ENCODE measurements at places on chromosomes 4 and X.

DNA sequence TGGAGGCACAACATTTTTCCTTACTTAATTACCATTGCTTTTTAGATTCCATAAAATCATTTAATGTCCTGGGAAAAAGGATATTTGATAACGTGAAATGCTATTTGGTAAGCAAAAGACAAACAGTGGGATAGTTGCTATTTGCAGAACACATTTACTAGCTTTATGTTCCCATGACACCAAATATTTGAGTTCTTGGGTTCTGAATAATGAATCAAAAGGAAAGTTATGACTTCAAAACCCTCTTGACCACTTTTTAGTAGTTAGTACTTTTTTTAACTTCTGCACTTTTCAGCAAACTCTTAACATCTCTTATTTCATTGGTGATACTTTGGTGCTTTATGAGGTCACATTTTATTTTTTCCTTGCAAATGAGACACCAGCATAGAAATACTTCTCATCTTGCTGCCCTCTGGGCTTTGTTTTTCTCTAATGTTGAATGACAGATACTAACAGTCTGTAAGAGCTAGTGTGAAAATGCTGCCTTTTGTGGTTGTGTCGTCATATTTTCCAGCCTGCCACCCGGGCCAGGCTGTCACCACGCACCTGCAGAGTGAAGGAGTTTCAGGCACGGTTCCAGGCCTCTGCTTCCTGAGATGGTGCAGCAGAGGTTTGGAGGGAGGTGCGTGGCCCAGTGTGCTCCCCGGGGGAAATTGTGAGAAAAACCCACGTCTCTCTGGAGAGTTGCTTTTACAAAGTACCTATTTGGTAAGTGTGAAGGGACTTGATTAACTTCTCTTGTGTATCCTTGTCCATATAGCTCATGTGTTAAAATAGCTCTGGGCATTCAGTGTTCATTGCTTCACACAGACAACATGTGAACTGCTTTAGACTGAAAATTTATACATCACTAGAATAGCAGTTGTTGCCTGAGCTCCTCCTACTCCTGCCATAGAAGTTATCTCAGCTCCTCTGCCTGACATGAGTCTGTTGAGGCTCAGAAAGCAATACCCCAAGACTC is 34.7 kb downstream of the MSL3 start:
- DNase-seq, result no peak

DNA sequence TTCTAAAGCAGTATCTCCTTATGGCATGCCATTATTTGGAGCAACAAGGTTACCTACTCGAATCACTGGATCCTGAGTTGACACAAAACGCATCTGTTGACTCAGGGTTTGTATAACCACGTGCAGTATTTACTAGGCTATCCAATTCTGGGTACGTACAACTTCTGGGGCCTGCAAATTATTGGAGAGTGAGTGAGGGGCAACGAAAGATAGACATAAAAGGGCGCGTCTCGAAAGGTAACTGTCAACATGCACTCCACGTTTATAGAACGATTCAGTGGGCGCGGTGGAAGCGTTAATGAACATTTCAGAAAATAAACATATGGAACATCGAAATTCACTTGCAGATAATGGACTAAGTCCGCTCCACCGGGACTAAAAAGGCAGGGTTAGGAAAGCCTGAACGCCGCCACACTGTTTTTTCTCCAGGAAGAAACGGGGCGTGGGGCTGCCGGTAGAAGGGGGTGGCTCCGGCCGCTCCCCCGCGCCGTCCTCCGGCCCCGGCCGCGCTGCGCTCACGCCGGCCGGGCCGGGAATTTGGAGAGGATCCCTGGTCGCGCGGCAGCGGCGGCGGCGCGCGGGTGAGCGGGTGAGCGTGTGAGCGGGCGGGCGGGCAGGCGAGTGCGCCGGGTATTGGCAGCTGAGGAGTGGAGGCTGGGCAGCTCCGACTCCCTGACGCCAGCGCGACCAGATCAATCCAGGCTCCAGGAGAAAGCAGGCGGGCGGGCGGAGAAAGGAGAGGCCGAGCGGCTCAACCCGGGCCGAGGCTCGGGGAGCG is at the start of gene SMAD1:
TSS of gene SMAD1 (plus strand) at position 690 of the 778 bp plus-strand sequence. CDS start 32,761 bp downstream, outside the sequence.
- no peak for DNase-seq

DNA sequence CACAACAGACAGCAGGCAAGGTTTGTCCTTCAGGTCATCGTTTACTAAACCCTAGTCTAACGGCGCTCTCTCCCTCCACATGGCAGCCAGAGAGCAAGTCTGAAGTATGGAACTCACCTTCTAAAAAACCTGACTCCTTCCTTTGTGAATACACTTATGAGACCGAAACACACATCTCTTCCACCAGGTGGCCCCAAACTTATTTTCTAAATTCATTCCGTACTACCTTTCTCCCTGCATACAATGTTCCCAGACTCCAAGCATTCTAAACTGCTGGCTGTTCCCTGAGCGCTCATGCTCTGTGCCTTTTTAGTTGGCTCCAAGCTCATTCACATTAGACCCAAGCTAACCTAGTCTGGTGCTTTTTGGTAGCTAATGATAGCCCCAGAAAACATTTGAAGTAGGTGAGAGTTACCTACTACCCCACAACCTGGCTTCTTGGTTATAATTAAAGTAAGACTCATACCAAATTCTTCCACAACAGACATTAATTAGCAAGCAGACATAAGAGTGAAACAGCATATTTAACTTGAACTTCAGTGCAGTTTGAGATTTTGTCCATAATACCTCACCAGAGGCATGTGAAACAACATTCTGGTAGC is 67.6 kb upstream of the DCLK2 start:
- no peak for DNase-seq

- DNase-seq, result no peak
Measured at GRCh38 chrX:46617906-46618305, 44.3 kb downstream of the CHST7 start.

DNA sequence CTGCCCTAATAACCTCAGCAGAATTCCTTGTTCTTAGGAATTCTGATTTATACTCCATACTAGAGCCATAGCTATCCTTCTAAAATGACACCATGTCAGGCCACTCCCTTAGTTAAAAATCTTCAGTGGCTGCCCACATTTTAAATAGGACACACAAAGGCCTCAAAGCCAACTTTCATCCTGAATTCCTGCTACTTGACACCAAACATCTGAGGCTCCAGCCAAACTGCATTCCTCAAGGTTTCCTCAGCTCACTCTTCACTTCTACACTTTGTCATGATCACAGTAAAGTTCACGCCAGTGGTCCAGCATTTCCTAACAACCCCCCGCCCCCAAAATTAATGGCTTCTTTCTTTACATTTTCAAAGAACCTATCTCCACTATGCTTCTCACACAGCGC is 124.3 kb downstream of the ADGRA3 start:
- no peak for DNase-seq

DNA sequence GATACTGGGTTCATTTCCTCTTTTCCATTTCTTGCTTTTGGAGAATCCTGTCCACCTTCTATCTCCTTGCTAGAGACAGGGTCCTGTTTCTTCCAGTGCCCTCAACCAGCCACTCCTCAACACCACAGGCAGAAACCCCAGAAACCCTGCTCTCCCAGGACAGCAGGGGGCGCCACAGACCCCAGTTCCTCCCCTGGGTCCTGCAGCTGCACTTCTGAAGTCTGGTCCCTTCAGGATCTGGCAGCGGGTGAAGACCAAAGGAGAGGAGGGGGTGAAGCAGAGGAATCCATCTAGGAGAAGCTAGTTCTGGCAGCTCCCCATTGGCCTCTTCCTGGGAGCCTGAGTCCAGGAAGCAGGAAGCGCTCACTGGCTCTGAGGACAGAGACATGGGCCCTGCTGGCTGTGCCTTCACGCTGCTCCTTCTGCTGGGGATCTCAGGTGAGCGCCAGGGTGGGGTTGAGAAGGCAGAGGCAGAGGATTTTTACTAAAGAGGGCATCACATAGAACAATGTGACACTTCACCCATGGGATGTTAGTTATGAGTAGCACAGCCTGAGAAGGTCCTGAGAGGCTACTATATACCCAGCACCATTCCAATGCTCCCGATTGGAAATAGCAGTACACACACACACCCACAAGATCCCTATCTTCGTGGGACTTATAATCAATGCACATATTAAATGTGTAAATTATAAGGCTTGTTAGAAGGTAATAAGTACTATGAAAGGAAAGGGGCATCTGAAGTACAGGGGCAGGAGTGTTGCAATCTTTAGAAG is at the start of gene PRSS48:
TSS of gene PRSS48 (plus strand) at position 375 of the 776 bp plus-strand sequence. CDS start at position 387, 12 bp downstream.
- DNase-seq, result no peak

DNA sequence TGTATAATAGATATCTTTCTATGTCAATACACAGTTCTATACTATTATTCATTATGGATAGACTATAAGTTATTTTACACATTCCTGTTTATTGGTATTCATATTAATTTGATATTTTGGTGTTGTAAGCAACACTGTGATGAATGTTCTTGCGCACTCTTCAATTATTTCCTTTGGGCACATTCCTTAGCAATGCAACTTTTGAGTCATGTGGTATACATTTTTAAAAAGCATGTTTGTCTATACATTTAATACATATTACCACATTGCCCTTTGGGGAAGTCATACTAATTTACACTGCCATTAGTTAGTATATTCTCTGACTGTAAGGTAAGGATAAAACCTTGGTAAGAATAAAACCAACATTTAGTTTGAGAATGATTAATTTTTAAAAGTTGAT is 21.0 kb downstream of the FRAS1 start:
- no peak for DNase-seq

- no peak for DNase-seq
Measured at GRCh38 chr4:12050357-12050756, 621.7 kb upstream of the HS3ST1 start.

DNA sequence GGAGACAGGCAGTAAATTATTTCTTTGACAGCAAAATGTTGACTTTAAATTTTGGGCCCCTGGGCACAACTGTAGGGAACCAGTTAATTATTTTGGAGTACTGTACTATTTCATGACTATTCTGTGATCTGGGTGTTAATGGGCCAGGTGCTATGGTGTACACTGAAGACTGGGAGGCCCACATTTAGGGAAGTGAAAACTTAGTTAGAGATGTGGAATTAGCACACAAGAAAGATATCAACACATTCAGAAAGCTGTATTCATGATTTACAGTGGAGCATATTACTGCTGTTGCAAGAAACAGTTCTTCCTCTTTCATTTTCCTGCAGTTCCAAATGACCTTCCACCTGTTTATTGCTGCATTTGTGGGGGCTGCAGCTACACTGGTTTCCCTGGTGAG is 12.4 kb downstream of the PLP1 start:
- DNase-seq, result no peak

DNA sequence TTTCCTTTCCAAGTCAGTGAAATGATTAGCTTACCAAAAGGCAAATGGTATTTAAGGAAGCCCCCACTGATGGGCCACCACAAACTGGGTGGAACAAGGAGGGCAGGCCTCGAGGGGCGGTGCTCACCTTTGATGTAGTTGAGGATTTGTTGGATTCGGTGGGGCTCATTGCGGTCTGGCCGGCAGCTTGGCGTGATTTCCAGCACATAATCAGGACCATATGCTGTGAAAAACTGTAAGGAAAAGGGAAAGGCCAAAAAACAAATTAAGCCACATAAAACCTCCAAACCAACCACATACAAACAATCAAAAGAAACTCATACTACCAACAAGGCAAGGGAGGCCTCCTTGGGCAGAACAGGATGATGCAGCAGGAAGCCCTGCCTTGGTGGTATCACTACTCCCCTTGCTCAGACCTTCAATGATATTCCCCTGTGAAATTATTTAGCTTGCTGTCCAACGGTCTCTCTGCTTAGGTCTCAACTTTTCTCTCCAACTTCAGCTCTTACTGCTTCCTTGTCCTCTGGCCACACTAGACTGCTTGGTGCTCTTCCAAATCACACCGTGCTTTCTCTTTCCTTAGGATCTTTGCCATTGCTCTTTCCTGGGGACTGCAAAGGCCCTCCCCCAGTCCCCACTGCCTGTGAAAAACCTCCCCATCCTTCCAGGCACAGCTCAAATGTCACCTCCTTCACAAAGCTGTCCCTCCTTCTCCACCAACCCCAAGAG is 46.1 kb upstream of the CITED1 start:
- DNase-seq, result no peak

- no peak for DNase-seq
Measured at GRCh38 chrX:132576939-132577338, 88.1 kb upstream of the MBNL3 start.

- DNase-seq, result no peak
Measured at GRCh38 chr4:5257086-5257485, 205.8 kb downstream of the STK32B start.

GRCh38 chr4:62302710-62303109 is 1102.6 kb downstream of the ADGRL3 start:
- no peak for DNase-seq

DNA sequence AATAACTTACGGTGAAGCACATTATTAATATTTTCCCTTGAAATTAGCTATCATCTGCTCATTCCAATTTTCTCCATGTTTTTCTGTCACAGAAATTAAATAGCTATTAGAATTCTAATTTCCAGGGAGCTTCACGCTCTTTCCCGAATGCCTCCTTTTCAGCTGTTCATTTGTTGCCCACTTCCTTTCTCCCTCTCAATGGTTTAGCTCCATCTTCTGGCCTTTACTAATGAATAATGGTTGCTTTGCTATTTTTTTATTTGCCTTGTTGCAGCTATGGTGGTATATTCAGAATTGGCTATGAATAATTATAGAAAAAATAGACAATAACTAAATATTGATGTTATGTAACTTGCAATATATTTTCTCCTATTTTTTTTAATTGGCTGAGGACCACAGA is 70.5 kb downstream of the GRIA2 start:
- DNase-seq, result no peak

DNA sequence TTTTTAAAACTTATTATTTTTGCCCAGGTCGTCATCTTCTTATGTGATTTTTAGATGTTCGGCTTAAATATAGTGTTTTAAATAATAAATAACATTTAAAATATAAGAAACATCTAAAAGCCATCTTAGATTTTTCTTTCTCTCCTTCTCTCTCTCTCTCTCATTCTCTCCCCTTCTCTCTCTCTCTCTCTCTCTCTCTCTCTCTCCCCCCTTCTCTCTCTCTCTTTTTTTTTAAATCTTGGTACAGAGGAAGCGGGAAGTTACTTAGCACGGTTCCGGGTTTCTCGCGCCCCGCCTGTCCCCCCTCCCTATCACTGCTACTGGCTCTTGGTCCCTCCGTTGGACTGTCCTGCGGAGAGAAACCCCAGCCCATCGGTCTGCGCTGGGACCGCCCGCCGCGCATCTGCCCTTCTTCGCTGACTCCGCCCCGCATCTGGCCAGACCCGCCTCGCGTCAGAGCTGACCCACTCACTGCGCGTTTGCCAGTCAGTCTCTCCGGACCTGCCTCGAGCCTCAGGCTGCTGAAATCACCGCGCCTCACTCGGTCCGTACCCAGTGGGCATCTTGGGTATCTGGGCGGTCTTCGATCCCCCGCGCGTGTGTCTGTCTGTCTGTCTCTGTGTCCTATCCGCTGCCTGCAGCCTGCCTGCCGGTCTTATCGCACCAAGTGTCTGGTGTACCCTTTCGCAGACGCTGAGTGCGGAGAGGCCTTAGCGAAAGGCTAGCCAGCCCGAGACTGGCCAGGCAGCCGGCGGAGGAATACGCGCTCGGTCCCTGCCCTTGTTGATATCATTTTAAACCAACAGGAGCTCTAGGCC is at the start of gene PABPC5:
TSS of gene PABPC5 (plus strand) at position 489 of the 818 bp plus-strand sequence. CDS start 739 bp downstream, outside the sequence.
- DNase-seq, result no peak

- no peak for DNase-seq
Measured at GRCh38 chr4:121183361-121183760, 19.2 kb upstream of the TNIP3 start.

- no peak for DNase-seq
Measured at GRCh38 chr4:126779436-126780166, 853.2 kb upstream of the INTU start.

GRCh38 chrX:74420196-74421035 is 877 bp upstream of the SLC16A2 start:
- peak; percentile 2 for DNase-seq

GRCh38 chr4:170853422-170854021 is 763.8 kb upstream of the AADAT start:
- no peak for DNase-seq

GRCh38 chrX:15956681-15957080 is 102.1 kb upstream of the AP1S2 start:
- no peak for DNase-seq

Data from activated naive CD4-positive, alpha-beta T cell (primary cell).